Activated CD4-positive, CD25-positive, alpha-beta regulatory T cell (primary cell): ENCODE measurements at places on chromosomes 1 and 21.

GRCh38 chr1:27237112-27237511 is 2.7 kb downstream of the WDTC1 start:
- no peak for DNase-seq

DNA sequence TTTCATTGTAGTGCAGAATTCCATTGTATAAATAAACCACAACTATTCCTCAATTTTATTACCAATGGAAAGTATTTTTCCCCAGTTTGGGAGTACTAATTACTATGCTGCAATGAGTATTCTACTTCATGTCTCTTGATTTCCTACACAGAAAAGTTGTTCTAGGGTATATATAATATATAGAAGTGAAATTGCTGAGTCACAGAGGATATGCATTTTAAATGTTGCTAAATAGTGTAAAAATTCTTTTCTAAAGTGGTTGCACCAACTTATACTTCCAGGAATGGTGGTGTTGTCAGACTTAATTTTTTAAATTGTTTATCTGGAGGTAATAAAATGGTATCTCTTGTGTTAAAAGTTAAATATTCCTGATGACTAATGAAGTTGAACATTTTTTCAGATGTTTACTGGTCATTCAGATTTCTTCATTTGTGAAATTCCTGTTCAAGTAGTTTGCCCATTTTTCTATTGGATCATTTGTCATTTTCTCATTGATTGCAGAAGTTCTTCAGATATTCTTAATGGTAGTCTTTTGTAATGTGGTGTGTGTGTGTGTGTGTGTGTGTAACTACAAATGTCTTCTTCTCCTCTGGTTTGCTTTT is 19.1 kb upstream of the MYOG start:
- DNase-seq = no peak

DNA sequence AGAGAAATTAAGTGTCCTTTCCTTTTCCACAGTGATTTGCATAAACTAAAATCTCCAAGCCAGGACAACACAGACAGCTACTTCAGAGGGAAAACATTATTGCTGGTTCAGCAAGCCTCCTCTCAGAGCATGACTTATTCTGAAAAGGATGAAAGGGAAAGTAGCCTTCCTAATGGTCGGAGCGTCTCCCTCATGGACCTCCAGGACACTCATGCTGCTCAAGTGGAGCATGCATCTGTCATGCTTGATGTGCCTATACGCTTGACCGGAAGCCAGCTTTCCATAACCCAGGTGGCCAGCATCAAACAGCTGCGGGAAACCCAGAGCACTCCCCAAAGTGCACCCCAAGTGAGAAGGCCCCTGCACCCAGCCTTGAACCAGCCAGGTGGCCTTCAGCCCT is 39.1 kb downstream of the CLEC20A start:
- no peak for DNase-seq

DNA sequence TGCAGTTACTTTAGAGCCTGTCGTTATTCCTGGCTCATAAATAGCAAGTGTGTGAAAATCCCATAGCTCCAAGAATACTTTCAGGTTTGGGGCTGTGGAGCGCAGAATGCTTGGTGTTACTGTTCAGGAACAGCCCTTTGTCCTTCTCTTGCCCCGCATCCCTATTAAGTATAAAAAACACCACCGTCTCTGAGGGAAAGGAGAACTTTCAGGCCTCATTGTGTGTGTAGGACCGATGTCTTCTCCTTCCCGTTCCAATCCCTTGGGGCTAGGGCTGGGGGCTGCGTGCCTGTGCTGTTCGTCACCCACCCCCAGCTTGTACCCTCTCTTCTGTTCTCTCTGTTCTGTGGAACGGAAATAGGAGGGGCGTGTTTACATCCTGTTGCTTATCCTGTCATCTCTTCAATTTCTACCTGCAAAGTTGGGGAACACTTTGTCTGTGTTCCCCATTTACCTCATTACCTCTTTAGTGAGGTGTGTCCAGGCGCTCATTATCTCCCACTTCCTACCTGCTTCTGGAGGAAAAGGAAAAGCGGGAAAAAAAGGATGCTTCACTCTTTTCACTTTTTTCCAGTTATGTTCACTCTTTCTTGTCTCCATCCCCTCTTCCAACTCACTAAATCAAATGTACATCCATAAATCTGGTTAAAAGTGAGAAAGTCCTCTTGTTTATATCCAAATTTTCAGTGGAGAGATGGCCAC is 788 bp upstream of the TXNIP start:
- DNase-seq = peak; percentile 33

DNA sequence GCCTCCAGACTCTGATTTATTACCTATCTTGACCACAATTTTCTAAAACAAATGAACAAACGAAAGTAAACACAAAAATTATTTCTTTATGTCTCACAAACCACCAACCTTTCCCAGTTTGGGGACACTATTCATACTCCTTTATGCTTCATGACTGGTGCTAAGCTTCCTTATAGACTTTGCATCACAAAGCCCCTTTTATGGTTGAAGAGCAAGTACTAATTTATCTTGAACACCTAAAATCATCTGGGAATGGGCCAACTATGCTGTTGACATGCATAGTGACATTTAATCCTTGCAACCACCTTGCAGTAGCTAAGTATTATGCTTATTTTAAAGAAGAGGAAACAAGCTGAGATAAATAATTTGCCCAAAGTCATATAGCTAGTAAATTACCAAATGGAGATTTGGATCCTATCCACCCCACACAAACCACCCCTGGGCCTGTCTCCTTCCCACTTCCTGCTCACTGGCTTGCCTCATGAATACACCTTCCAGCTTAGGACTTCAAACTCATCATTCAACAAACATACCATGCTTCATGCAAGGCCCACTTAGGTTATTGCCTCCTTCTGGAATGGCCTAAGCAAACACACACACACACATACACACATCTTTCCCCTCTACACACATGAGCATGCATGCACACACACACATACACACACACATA is 192.2 kb downstream of the PLPP3 start:
- DNase-seq = no peak

DNA sequence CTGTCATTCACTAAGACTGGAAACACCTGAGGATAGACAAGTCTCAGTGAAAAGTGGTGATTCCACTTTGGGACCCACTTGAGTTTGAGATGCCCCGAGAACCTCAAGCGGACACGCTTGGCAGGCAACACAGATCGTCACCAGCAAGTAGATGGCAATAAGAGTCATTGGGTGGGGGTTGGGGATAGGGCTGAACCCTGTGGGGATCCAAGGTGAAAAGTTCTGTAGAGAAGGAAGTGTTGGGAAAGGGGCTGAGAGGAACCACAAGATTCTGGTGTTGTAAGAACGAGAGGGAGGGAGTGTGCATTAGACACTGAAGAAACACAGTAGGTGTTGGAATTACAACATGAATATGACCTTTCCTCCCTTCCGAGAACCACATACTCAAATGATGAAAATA is 45.4 kb upstream of the TDRD10 start:
- no peak for DNase-seq

GRCh38 chr1:111538343-111539025 is 35.1 kb upstream of the ADORA3 start:
- no peak for DNase-seq

DNA sequence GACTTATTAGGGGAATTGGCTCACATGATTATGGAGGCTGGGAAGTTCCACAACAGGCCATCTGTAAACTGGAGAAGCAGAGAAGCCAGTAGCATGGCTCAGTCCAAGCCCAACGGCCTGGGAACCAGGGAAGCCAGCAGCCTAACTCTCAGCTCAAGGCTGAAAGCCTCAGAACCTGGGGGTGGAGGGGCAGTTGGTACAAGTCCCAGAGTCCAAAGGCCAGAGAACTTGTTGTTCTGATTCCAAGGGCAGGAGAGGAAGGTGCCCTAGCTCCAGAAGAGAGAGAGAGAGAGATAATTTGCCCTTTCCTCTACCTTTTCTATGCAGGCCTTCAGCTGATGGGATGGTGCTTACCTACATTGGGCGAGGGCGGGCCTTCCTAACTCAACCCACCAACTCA is 55.3 kb downstream of the MAN1C1 start:
- no peak for DNase-seq

DNA sequence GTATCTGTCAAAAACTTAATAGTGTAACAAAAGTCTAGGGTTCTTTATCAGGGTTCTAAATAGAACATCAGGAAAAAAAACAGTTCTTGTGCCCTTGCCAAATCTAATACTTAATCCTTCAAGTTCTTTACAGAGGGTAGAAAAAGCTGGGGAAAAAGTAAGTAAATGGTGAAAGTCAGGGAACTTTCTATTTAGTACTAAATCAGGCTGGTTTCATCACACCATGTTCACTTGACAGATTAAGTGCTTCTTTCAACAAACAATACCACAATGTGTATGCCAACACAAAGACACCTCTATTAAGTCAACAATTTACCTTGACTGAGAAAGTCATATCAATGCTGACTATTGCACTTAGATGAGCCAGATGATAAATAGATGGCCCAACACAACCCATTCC is 9.7 kb downstream of the DBT start:
- no peak for DNase-seq

DNA sequence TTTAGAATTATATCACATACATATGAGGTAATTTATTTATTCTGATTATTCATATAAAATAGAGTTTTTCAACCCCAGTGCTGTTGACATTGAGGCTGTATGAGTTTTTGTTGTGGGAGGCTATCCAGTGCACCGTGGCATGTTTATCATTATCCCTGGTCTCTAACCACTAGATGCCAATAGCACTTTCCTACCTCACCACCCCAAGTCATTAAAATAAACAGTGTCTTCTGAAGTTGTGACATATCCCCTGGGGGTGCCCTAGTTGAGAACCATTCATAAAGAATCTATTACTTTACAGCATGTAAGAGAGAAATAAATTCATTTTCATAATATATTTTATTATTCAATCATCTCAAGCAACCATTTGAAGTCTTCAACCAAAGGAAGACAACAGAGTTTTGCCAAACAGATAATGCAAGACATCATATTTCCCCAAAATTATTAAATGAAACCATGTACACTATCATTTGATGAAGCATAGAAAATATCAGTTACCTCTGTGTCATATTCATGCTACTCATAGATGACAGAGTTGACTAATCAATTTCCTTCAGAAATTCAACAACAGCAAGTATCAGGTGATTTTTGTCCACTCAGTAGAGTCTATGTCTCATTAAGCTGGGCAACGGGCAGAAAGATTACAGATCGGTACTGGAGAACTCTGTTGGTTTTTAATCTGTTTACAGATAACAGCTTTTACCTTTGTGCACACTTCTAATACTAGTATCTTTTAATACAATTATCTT is 39.5 kb upstream of the RGS1 start:
- DNase-seq = no peak

GRCh38 chr21:42233067-42233961 is 14.4 kb downstream of the ABCG1 start:
- DNase-seq = peak; percentile 47

GRCh38 chr1:53342735-53343470 is 15.0 kb upstream of the LRP8 start:
- no peak for DNase-seq

GRCh38 chr1:153962088-153963029 is 978 bp downstream of the SLC39A1 start:
- no peak for DNase-seq

- no peak for DNase-seq
These were observed 119.8 kb downstream of the RNF220 start for GRCh38 chr1:44524655-44525500.

GRCh38 chr21:38806942-38807284 is 1.2 kb downstream of the ETS2 start:
- no peak for DNase-seq

DNA sequence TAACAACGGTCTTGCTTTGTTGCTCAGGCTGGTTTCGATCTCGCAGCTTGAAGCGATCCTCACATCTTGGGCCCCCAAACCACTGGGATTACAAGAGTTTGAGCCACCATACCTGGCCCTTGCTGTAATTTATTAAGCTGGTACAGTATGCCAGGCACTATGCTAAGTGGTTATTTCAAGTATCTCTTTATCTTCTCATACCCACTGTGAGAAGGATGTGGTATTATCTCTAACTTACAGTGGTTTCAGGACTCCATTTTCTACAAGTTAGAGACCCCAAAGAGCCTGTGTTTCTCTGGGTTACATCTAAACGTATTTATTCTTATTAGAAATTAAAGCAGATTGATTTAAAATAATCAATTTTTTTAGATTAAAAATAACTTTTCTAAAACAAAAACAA is 8.1 kb upstream of the ST3GAL3 start:
- DNase-seq = no peak

- no peak for DNase-seq
These were observed 1.9 kb downstream of the GPSM2 start for GRCh38 chr1:108878678-108879077.

DNA sequence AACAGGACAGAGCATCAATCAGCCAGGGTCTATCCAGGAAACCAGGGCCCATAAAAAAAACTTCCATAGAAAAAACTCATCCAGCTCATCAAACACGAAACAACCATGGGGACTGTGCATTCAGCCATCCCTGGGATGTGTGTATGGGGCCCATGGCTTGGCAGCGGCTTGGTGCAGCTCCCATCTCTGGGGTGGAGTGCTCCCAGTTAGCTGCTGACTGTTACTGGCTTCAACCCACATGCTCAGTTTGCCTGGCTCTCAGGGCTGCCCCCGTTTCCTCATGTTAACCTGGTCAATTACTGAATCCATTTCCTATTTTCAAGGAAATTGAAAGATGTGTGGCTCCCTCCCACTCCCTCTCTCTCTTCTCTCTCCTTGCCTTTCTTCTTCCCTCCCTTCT is 37.3 kb upstream of the STUM start:
- no peak for DNase-seq

DNA sequence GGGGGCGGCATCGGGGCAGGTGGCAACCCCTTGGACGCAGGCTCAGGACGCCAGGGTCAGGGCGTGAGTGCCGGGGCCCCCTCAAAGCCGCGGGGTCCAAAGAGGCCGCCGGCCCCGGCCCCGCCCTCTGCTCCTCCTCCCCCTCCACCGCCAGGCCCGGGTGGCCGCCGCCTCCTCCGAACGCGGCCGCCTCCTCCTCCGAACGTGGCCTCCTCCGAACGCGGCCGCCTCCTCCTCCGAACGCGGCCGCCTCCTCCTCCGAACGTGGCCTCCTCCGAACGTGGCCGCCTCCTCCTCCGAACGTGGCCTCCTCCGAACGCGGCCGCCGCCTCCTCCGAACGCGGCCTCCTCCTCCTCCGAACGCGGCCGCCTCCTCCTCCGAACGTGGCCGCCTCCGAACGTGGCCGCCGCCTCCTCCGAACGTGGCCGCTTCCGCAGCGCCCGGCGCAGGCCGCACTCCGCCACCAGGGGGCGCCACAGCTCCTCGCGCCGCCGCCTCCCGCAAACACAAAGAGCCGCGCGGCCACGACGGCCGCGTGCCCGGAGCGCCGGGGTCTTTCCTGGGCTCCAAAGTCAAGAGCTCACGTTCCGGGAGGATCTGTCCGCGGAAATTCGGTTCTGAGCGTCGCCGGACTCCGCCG is 19.3 kb upstream of the SAMD11 start:
- DNase-seq = peak; percentile 79

- no peak for DNase-seq
These were observed 3.9 kb downstream of the PSMB2 start for GRCh38 chr1:35637401-35637809.

GRCh38 chr21:43805275-43805800 is 16.0 kb downstream of the RRP1 start:
- no peak for DNase-seq
